ENCODE measurements at places on chromosomes 12 and 14. TPM values are rescaled to one million over a fixed set of nuclear protein-coding genes. Genes with fewer than 3 reads are reported as not detected.

SIRT4 gene
- 1.4 TPM for total RNA-seq

ADAMTS20 gene
- not detected for total RNA-seq

GNG2 gene
- 40.7 TPM for total RNA-seq

PTGR2 gene
- total RNA-seq, result 5.9 TPM

SOAT2 gene
- not detected for total RNA-seq

AICDA gene
- total RNA-seq, result not detected

SIX6 gene
- total RNA-seq, result not detected

ING4 gene
- total RNA-seq, result 48.7 TPM

RERG gene
- 9.6 TPM for total RNA-seq

BLTP3B gene
- 29.5 TPM for total RNA-seq

PIWIL1 gene
- total RNA-seq, result not detected

DNA sequence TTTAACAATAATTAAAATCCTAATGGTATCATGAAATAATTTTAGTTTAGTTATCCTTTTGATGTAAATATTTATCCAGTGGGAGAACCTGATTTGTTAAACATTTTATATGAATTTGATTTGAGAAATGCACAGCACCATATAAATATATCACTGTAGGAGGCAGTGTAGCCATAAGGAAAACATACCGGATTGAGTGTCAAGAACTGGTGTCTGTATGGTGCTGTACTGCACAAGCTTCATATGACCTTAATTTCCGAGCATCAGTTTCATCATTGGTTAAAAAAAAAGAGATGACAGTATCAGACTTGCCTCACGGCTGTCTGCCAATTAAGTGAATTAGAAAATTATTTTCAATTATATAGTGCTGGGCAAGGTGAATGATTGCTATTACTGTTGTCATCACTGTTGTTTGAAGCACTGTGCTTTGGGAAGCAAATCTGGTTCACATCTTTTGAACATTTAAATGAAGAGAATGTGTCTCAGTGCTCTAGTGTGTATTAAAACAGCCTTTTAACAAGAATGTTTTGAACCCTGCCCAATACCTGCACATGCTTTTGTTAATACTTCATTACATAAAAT is 72.1 kb downstream of the TMTC2 start:
- no peak for DNase-seq

DNA sequence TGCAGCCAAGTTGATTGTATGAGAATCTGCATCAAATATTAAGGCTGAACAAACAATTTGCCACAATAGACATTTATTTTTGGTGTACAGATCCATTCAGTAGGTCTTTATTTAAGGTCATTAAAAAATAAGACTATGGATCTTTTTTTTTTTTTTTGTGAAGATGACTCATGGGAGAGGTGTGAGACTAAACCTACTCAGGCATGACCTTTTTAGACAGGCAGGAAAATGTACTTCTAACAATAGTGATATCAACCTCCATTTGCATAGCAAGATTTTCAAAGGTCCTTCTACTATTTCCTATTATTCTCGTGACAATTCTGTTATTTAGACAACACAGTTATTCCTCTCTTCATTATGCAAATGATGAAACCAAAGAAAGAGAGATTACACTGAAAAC is 39.9 kb upstream of the PTPRR start:
- no peak for DNase-seq

- no peak for DNase-seq
Observed at GRCh38 chr14:40280652-40281051, 848.4 kb upstream of the FBXO33 start.

DNA sequence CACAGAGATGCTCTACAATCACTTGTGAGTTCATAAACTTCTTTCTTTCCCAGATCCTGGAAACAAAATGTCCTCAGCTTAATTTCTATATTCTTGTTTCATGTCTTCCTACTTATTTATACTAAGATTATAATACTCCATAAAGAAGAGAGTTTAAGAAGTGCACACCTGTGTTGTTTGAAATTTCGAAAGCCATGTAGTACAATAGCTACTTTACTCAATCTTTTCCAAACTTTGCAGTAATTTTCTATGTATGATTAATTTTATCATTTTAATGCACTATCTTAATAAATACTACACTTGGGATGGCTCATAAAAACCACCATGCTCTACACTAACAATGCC is 300 bp upstream of the TTC5 start:
- no peak for DNase-seq

GRCh38 chr14:20799892-20800544 is 2.6 kb downstream of the RNASE1 start:
- DNase-seq, result no peak

DNA sequence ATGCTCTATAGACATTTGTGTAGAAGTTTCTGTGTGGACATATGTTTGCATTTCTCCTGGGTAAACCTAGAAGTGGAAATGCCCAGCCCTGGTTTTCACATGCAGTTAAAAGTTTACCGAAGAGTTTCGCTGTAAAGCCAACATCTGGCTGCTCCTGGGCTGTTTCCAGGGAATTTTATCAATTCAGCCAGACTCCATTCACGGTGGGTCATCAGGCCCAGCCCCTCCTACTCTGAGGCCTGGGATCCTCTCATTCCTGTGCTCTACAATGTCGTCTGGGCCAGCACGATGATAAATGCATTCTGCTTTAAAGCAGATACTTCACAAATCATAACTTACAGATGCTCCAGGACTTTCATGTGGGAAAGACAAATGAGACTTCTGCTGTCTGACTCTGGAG is 7.1 kb downstream of the NUAK1 start:
- no peak for DNase-seq

DNA sequence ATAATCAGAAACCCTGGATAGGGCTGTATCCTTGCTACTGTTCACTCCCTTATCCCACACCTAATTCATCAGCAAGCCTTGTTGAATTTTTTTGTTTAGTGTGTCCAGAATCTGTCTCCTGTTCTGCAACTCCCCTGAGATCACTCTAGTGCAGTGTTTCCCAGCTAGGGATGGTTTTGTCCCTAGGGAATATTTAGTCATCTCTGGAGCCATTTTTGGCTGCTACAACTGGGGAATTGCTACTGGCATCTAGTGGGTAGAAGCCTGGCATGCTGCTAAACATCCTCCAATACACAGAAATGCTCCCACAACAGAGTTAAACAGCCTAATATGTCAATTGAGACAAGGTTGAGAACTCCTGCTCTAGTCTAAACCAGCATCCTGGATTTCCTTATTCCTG is 248.0 kb downstream of the NPAS3 start:
- no peak for DNase-seq

GRCh38 chr14:106080922-106081321 is 554.5 kb downstream of the TMEM121 start:
- DNase-seq, result no peak

- no peak for DNase-seq
Observed at GRCh38 chr12:54891717-54892478, 37.6 kb downstream of the MUCL1 start.

GRCh38 chr14:95544588-95544987 is 9.7 kb downstream of the GLRX5 start:
- DNase-seq, result no peak

DNA sequence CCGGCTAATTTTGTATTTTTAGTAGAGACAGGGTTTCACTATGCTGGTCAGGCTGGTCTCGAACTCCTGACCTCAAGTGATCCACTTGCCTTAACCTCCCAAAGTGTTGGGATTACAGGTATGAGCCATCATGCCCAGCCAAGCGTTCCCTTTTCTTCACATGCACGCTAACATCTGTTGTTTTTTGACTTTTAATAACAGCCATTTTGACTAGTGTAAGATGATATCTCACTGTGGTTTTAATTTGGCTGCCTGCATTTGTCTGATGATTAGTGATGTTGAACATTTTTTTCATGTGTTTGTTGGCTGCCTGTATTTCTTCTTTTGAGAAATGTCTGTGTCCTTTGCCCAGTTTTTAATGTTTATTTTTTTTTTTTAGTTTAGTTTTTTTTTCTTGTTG is 10.2 kb upstream of the YARS2 start:
- no peak for DNase-seq

DNA sequence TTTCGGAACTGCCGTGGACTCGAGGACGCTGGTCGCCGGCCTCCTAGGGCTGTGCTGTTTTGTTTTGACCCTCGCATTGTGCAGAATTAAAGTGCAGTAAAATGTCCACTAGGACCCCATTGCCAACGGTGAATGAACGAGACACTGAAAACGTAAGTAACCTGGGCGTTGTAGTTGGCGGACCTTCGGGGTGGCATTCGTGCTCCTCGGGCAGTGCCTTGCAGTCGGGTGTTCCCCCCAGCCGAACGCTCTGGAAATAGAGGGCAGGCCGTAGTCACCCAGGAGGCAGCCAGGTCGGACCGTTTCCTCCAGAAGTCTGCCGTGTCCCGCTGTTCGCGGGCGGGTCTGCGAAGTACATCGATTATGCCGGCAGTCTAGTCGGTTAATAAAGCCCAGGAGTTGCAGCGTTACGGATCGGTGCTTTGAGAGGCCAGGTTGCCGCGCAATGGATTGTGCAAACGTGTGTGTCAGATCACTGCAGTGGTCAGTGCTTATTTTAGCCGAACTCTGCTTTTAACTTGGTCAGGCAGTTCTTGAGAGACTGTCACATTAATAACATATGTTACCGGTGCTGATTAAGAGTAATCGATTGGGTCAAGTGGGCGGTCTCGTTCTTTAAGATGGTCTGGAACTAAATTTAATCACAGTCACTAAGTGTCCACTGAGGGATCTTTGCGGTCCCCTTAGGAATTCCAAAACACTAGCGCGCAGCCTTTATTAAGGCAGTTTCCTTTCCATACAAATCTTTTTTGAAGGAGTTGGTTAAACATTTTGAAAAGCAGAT is 906 bp downstream of the MARK3 start:
- no peak for DNase-seq

DNA sequence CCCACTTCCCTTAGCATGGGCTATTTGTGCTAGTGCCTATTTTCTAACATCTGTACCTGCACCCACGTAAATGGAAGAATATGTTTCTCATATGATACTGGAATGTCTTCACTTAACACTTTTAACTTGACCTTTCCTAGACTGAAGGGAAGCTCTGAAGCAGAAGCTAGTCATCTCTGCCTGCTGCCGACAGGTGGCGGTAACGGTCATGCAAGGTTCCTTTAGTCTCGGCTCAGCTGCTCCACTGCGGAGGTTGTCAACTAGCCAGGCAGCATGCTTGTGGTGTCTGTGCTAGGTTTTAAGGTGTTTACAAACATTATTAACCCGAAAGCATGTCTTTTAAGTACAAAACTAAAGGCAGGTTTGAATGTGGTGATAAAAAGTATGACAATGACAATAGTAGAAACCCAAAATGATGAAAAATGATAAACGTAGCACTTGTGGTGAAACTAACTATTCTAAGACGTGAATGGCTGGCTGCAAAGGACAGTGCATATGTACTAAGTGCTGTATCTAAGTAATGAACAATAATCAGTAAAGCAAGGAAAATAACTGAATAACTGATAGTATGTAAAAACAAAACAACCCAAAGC is 117.2 kb downstream of the GRIN2B start:
- DNase-seq, result peak; percentile 39

DNA sequence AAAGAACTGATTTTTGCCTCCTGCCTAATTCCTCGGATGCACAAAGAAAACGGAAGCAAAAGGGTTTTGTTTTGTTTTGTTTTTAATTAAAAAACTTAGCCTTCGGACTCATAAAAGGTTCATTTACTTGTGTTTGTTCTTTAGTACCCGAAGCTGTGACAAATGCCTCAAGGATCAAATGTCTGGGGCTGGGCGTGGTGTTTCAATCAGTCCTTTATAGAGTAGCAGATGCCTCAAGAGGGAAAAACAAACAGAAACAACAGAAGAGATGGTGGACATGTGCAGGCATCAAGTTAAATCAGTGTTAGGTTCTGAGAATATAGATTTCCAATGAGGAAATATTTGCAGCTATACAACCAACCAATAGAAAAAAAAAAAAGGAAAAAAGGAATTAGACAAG is 1.6 kb upstream of the WIF1 start:
- DNase-seq, result no peak

GRCh38 chr12:23576372-23576771 is 373.1 kb downstream of the SOX5 start:
- DNase-seq, result no peak

DNA sequence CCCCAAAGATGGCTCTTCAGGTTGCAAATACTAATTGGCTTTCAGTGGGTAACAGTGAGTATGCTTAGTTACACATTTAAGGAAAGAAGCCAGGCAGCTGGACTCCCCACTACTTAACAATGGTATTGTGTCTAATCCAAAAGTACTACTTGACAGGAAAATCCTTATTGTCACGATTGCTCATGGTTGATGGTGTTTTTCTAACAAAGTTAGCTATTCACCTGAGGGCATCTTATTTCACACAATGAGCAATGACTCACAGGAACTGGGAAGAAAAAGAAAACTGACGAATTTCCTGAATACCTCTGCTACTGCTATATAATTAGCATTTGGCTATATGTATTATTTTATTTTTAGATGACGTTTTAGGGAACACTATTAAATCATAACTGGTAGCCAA is 33.4 kb upstream of the ALG10 start:
- DNase-seq, result no peak

GRCh38 chr12:68784015-68784414 is 24.0 kb upstream of the MDM2 start:
- DNase-seq, result no peak

DNA sequence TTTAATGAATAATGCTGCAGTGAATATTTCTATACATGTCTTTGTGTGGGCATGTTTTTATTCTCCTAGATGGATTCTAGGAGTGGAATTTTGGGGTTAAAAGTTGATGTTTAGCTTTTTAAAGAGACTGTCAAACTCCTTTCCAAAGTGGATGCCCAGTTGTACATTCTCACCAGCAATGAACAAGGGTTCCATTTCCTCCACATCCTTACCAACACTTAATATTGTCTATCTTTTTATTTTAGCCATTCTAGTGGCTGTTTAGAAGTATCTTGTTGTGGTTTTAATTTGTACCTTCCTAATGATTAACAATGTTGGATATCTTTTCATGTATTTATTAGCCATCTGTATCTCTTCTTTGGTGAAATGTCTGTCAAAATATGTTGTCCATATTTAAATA is 109.8 kb downstream of the SMOC1 start:
- no peak for DNase-seq

- no peak for DNase-seq
Observed at GRCh38 chr14:54894995-54895394, 7.6 kb downstream of the GCH1 start.

DNA sequence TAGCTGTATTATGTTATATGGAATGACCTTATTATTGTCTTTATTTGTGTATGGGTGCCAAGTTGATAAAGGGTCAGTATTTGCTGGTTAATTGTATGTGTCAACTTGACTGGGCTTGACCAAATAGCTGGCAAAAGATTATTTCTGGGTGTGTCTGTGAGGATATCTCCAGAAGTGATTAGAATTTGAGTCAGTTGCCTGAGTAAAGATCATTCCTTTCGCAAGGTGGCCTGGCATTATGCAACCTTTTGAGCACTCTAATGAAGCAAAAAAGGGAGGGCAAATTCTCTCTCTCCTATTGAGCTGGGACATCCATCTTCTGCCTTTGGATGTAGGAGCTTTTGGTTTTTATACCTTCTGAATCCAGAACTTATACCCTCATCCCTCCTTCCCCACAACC is 82.2 kb downstream of the ATXN7L3B start:
- DNase-seq, result no peak

- no peak for DNase-seq
Observed at GRCh38 chr12:18798535-18799361, 60.8 kb downstream of the CAPZA3 start.
